ENCODE measurements at places on chromosomes 7 and 10.

DNA sequence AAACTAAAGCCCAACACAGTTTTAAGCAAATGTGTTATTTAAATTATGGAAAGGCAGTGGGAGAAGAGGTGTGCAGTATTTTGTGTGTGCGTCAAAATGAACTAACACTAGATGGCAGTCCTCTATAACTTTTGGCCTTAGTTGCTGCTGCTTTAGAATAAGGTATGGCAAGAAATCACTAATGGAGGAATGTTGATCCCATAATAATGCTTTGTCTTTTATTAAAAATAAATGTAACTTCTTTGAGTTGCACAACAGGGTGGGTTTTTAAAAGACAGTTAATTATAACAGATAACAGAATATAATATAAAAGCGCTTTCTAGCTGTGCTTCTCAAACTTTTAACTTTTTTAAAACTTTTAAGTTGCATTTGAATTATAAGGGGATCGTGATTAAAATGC lies 56.4 kb downstream of the BBS9 start:
- DNase-seq = peak; percentile 46

DNA sequence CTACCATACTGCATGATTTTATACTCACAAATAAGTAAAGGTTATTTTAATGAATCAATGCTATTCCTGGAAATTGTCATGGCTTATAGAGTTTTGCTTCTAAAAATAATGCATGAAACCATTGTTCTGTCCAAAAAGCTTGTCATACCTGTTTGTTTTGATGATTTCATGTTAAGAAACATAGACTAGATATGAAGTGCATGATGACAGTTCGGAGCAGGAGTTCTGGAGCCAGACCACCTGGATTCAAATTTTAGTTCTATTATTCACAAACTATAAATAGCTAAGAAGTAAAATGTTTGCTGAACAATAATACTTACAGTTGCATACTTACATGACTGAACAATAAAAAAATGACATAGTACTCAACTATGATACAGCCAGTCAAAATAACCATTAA lies 107.0 kb upstream of the AKR1E2 start:
- no peak for DNase-seq

DNA sequence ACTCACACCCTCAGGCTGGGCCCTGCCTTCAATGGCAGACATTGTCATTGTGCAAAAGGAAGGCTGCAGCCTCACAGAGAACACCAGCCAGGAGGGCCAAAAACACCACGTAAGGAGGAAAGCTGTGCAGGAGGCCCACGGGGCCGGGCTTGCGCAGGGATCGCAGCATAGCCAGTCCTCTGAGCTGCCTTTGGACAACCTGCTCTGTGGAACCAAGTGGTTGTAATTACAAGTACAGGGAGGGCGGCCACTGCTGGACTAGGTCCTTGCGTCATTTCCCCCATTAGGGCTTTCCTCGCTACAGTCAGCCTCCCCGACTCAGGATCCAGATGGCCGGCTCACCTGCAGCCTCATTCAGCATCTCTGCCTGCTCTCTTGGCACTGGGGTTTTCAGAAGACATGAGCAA lies 66.9 kb downstream of the FAM53B start:
- no peak for DNase-seq

- peak; percentile 40 for DNase-seq
Measured at GRCh38 chr10:6669269-6669859, 89.3 kb upstream of the PRKCQ start.

- DNase-seq = peak; percentile 63
Measured at GRCh38 chr10:110511734-110512449, 14.2 kb downstream of the DUSP5 start.
